ENCODE measurements at places on chromosomes 4 and X.

DNA sequence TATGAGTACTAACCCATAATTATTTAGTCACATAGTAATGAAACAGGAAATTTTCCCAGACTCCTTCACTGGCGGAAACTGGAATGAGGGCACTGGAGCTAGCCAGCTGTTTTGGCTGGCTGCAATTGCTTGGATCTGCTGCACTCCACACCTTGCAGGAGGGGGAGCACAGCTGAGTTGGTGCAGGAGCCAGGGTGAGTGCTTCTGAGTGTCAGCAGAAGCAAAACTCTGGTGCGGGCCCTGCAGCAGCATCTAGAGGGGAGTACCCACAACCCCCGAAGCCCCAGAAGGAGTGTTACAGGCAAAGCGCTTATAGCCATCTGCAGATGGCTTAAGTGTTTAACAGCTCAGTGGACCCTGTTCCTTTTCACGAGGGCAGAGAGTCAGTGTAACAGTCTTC lies 96.1 kb downstream of the RPA4 start:
- no peak for DNase-seq

- DNase-seq, result no peak
Measured at GRCh38 chrX:134642386-134642785, 15.9 kb downstream of the PLAC1 start.

GRCh38 chrX:150574559-150575418 lies 6.4 kb downstream of the MTM1 start:
- peak; percentile 83 for DNase-seq

- DNase-seq, result no peak
Measured at GRCh38 chr4:47221721-47222120, 190.4 kb downstream of the GABRB1 start.

GRCh38 chrX:137227151-137227550 lies 193.4 kb upstream of the GPR101 start:
- no peak for DNase-seq

GRCh38 chr4:122772986-122773385 lies 40.5 kb downstream of the BBS12 start:
- no peak for DNase-seq

- no peak for DNase-seq
Measured at GRCh38 chr4:128524311-128524710, 236.7 kb upstream of the PGRMC2 start.

DNA sequence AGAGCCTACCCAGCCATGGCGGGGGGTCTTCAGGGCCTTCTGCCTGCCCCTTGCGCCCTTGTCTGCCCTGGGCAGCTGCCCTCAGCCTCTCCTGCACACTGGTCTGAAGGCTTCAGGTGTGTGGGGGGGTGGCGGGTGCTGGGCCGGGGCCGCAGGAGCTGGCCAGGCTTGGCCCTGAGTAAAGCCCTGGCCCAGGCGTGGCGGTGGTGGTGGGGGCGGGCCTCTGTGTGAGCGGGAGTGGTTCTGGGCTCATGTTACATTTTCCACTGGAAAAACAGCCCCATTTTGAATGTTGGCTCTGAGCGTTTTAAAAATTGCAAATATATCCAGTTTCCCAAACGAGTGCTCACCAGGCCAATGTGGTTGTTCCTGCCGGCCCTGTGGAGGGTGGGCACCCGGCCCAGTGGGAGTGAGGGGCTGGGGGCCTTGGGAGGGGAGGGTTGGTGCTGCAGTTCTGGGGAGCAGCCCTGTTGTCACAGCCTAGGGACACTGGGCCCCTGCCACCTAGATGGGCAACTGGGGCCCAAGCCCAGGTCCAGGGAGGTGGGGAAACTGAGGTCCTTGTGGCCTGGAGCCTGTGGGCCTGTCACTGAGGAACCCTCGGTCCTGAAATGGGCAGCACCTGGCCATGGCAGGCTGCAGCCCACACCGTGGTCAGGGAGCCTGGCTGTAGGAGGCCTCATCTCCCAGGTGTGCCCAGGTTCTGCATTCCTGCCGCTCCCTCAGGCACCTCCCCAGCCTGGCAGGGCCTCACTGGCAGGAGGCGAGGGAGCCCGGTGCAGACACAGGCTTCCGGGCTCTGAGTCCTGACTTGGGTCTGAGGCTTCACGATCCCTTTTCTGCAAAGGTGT lies 28.3 kb downstream of the FGFRL1 start:
- no peak for DNase-seq

- DNase-seq, result peak; percentile 31
Measured at GRCh38 chr4:146465628-146466027, 56.1 kb downstream of the SLC10A7 start.

GRCh38 chr4:96139251-96139929 lies 299.5 kb downstream of the PDHA2 start:
- DNase-seq, result no peak

DNA sequence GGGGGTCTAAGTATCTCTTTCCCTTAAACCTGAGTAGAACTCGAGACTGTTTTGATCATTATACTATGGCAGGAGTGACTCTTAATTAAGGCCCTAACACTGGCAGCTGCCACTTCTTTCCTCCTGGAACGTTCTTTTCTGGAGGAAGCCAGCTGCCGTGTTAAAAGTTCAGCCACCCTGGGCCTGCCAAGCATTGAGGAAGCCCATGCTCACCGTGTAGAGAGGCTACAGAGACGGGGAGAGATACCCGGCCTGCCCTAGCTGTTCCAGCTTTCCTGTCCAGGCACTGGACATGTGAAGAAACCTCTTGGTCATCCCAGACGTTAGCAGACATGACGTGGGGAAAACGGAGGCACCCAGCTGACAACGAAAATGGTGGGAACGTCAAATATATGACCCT lies 274.1 kb downstream of the ARHGAP10 start:
- DNase-seq, result no peak

GRCh38 chrX:1341545-1342184 lies 5.1 kb downstream of the IL3RA start:
- DNase-seq, result no peak

DNA sequence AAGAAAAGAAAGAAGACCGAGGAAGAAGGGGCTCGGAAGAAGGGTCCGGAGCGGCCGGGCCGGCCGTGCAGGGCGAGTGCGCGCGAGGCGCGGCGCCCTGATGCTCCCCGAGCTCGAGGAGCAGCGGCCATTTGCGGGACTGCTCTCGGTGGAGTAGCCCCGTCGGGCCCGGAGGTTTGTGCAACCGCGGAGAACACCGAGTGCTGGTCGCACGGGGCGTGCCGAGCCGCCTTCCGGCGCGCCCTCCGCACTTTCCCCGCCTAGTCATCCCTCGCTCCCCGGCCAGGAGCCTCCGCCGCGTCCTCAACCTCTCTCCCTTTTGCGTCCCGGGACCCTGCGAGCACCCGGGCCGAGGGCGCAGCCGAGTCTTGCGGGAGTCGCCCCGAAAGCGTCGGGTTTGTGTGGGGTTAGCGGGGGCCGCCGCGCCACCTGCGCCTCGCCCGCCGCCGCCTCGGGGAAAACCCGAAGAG lies 127.4 kb downstream of the LAS1L start:
- DNase-seq, result peak; percentile 2

- no peak for DNase-seq
Measured at GRCh38 chr4:40453912-40454311, 118.8 kb downstream of the CHRNA9 start.

- no peak for DNase-seq
Measured at GRCh38 chrX:117995378-117995777, 121.2 kb downstream of the KLHL13 start.

GRCh38 chrX:43631841-43632240 lies 24.3 kb upstream of the MAOA start:
- DNase-seq, result no peak

GRCh38 chr4:156336511-156336910 lies 382.8 kb upstream of the CTSO start:
- DNase-seq, result no peak

- DNase-seq, result no peak
Measured at GRCh38 chr4:5381961-5382441, 326.4 kb downstream of the EVC2 start.

DNA sequence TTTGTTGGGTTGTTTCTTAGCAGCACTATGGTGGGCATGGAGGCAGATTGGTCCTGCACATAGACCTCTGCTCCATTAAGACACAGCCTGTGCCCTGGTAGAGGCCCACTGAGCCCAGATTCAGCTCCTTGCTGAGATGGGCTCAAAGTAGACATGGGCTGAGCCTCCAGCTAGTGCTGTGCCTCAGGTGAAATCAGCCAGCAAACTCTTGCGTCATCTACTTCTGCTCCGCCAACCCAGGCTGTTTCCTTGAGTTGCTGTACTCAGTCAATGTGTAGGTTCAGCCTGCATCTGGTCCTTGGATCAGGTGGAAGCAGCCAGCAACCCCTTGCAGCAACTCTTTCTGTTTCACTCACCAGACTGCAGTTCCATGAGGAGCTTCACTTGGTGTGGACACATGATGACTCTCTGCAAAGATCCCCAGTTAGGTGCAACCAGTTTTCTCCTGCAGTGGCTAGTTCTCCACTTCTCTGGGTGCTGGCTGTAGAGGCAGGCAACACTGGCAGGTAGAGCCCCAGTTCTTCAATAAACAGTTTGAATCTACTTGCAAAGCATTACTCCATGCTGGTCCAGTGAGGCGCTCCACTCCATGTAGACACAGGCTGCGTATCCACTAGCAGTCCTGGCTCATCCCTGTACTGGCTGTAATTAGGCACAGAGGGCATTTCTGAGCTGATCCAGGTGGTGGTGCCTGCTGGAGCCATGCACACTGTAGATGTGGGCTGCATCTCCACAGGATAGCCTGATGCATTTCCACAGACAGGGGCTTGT lies 199.0 kb upstream of the MAMLD1 start:
- DNase-seq, result no peak

DNA sequence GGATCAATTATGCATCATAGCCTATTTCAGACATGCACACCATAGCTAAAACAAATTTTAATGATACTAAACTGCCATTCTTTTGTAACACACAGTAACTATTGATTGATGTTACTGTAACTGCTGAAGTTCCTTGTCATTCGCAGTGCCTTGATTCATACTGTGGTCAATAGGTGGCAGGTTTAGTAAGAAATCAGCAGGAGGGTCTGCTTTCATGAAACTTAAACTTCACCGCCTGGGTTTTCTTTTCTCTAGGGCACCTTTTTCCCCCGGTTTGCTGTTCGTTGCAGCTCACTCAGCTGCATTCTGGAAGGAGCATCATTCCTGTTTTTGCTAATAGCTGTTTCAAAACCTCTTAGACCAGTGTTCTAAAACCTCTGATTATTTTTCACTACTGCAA lies 88.1 kb downstream of the RPA4 start:
- DNase-seq, result no peak
